Stimulated activated CD8-positive, alpha-beta memory T cell treated with anti-CD3 and anti-CD28 coated beads, Interleukin-12 subunit alpha, Interleukin-12 subunit beta, amount 100 ng/mL, for 4 hours (primary cell): ENCODE measurements at places on chromosomes 4 and X.

GRCh38 chrX:48450076-48450475 lies 20.0 kb downstream of the SLC38A5 start:
- DNase-seq, result no peak

GRCh38 chrX:64152857-64153256 lies 52.7 kb downstream of the AMER1 start:
- DNase-seq, result no peak

- DNase-seq, result no peak
Measured at GRCh38 chr4:79206660-79207059, 119.2 kb downstream of the NAA11 start.

DNA sequence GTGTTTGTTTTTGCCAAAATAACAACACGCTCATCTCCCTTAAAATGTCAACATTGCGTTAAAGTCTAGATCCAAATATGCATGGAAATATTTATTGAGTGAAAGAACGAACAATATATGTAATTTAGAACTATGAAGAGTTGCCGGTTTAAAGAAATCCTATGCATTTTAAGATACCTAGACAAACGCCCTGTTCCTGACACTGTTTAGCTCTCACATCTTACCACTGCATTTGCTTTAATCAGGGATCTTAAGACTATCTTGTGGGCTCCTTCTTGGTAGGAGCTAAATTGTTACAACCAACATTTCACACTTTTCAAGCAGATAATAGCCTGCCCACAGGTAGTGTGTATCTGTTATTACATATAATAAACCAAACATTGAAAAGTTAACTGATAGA lies 96.6 kb upstream of the RPS6KA3 start:
- DNase-seq, result no peak

- DNase-seq, result no peak
Measured at GRCh38 chr4:168887809-168888208, 122.2 kb downstream of the CBR4 start.

DNA sequence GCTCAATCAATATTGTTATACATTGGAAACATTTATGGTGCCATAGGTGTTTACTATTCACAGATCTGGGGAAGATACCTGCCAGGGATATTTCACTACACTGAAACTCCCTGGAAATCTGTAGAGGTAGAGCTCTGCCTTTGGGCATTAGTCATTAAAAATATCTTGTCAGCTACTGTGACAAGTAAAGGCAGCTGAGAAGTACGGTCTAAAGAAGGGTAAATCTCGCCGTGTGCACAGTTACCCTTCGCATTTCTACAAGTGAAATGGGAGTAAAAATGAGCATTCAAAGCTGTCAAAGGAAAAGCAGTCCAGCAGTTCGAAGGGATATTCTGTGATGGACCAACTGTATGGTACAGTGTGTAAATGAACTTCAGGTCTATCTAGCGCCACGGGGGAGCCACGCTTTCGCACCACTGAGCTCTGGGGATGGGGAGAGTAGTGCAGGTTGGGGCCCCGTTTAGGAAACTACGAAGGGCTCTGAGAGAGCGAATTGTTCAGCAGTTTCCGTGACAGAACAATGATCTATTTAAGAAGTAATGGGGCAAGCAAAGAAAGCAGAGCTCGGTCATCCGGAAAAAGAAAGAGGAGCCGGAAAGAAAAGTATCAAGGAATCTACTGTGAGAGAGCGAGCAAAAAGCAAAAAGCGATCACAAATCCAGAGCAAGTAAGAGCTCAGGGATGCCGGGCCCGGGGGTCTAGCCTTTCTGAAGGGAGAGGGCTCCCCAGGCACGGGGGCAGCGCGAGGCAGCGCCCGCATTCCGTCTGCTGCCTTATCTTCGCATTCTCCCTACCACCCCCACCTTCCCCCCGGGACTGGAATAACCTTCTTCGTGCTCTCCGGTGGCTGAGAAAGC lies 646 bp downstream of the TIGD4 start:
- DNase-seq, result peak; percentile 2

DNA sequence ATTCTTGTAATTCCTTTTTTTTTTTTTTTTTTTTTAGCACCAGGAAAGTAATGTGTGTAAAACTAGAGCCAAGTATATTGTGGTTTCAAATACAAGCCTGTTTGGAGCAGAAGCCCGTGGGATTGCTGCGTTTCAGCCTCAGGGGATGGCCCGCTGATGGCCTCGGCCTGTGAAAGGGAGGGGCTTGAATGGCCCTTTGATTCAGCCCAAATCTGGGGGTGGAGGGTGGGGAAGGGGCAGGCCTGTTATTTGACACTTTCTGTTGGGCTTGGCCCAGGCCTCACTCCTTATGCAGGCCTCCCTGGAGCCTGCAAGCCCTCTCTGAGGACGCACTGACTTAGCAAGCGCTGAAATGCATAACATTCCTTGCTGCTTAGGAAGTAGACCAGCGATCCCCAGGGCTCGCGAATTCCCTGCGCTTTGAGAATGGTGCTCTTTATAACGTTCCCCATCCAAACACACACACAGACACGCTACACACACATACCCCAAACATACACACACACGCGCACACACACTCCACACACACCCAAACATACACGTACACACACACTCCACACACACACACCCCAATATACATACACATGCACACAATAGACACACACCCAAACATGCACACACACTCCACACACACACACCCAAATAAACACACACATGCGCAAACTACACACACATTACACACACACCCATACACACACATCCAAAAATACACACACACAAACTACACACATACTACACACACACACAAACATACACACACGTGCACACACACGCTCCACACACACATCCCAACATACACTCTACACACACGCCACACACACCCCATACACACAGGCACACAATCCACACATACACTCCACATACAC lies 29.6 kb downstream of the TLR10 start:
- DNase-seq, result no peak

DNA sequence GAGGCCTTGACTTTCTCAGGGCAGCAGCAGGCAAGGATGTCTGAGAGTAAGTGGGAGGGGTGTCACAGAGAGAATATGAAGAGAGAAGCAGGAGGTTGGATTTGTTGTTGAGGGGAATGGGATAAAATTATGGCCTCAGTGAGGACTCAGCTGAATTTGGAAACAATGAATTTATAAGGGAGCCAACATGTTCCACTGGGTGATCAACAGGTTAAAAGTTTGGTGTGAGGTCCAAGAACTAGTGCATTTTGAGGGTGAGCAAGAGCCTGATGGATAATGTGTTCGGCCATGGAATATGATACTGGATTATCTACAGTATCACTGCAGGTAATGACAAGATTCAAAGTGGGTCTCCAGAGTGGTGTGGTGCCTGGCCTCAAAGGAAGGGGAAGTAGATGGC lies 33.5 kb downstream of the LIMCH1 start:
- no peak for DNase-seq

DNA sequence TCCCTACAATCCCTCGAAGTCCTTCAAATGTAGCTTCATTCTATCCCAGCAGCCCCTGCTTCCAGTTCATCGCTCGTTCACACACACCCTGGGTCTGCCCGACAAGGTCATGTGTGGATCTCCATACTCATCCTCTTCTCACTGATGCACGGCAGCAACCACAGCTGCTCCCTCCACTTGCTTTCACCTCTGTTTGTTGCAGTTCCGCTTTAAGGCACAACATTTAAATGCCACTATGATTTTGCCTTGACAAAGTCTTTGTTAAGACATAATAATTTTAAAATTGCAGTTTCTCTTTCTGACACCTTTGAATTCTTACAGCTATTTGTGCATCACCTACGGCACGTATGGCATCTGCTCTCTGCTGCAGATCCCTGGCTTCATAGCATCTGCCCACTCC lies 1.8 kb downstream of the ODAPH start:
- DNase-seq, result no peak

GRCh38 chr4:183789657-183790056 lies 115.5 kb upstream of the STOX2 start:
- no peak for DNase-seq

DNA sequence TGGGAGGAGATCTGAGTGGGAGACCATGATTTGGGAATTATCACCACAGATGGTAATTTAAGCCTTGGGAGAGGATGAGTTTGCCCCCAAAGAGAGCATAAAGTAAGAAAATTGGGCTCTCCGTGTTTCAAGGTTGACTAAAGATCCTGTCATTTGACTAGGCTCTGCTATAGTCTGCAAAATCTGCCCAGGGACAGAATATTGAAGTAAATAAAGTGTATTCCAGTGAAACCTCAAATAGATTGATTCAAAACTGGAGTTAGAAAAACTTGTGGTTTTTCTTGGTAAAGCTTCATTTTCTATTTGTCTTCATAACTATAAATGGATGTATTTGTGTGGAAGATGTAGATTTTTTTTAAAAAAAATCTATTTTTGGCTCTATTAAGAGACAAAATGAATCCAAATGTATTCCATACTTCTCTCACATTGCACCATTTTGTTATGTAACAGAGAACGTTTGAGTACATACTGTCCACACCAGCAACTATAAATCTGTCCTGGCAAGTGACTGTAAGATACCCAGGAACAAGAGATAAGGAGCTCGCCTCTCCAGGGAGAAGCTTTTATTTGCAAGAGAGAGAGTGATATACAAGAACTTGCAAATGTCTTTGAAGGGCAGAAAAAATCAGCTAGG lies 170.2 kb downstream of the CBR4 start:
- no peak for DNase-seq

GRCh38 chr4:121273191-121273590 lies 107.6 kb downstream of the QRFPR start:
- no peak for DNase-seq

GRCh38 chrX:49237060-49237459 lies 1.8 kb downstream of the CCDC22 start:
- DNase-seq, result no peak

GRCh38 chrX:338836-339400 lies 20.3 kb upstream of the GTPBP6 start:
- no peak for DNase-seq

DNA sequence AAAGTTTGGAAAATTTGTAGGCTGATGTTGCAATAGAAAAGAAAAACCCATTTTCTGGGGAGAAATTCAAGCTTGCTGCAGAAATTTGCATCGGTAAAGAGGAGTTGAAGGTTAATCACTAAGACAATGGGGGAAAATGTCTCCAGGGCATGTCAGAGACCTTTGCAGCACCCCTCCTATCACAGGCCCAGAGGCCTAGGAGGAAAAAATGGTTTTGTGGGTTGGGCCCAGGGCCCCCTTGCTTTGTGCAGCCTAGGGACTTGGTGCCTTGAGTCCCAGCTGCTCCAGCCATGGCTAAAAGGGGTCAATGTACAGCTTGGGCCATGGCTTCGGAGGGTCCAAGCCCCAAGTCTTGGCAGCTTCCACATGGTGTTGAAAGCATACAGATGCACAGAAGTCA lies 17.8 kb downstream of the TMSB15A start:
- no peak for DNase-seq

GRCh38 chr4:600850-601515 lies 24.4 kb upstream of the PDE6B start:
- DNase-seq, result no peak

GRCh38 chr4:147587041-147587440 lies 30.2 kb upstream of the TMEM184C start:
- DNase-seq, result no peak

DNA sequence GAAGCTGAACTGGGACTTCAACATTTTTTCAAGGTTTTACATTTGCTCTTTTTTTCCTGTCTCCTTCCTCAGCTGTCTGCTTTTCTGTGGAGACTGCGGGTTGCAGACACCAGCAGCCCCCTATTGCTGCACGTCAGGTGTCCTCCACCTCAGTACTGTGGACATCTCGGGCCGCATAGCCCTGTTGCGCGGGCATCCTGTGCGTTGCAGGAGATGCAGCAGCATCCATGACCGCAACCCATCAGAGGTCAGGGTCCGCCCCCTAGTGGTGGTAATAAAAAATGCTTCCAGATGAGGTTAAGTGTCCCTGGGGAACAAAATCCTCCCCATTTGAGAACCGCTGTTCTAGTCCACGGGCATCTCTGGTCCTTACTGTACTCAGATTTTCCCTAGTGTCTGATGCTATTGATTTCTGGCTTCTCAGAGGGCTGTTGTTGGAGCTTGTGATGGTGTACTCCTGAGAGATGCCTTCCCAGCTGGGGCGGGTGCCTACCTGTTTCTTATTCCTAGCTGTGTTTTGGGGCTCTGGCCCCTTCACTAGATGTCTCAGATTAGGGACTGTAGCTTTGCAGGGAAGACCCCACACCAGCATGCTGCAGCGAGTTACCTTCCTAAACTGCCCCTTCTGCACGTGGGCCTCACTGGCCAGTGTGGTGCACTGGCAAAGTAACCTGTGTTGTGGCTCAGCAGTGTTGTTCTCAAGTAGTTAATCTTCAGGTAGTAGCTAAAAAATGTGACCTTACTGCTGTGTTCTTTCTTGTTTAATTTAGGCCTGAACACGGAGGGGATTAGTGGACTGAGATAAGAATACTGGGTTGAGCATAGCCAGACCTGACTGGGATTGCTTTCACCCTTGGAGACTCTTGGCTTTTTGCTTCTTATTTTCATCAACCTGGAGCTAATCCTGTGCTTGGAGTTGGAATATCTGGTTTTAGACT lies 28.2 kb downstream of the NSD2 start:
- DNase-seq, result peak; percentile 36

DNA sequence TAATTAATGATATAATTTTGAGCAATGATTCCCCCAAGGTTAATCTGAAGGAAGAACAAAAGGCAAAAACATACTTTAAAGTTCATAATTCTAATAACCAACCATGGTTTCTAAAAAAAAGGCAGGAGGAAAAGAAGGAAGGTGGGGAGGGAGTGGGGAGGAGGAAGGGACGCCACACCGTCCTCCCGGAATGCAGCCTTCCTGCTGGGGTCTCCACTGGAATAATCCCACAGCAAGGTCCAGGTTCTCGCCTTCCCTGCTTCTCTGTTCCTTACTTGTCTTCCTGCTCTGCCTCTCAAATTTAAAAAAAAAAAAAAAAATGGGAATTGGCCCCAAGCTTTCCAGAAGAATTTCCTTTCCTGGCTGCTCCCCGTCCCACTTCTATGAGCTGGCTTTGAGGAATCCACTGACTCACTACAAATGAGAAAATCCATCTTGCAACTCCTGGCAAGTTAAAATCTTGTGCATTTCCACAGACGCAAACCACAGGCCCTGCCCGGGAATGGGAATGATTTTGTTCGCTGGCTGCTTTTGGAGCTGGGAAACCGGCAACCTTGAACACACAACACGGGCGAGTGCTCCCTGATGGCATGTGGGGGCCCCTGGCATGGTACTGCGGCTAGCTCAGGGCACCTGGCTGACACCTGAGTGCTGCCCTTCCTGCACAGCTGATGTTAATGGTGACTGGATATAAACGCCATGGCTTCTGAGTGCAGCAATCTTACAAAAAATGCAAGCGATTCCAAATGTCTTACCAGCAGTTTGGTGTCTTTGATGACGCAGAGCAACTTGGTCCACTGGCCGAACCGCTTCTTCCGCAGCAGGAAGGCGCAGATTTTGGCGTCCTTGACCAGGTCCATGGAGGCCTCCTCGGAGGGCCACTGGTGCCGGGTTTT lies 97.0 kb downstream of the AFAP1 start:
- DNase-seq, result no peak

- DNase-seq, result no peak
Measured at GRCh38 chr4:2891294-2891693, 47.6 kb downstream of the ADD1 start.

DNA sequence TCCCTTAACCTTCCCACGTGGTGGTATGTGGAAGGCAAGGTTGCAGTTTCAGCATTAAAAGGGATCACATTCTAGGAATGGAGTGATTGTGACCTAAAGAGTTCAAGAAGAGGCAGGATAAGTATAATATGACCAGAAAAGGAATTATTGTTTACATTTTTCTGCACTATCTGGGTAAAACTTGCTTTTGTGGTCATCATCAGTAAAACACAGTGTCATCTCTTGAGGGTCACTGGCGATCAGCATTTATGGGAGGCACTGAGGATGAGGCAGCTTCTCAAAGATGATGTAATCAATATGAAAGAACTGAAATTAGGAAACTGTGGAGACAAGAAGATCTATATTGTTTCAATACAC lies 88.7 kb downstream of the CFAP299 start:
- DNase-seq, result no peak
